Liver (tissue), 10 donors: ENCODE measurements at places on chromosomes 4 and X.

GRCh38 chr4:139940600-139940999 is 213.4 kb downstream of the MAML3 start:
- DNase-seq, result no peak

DNA sequence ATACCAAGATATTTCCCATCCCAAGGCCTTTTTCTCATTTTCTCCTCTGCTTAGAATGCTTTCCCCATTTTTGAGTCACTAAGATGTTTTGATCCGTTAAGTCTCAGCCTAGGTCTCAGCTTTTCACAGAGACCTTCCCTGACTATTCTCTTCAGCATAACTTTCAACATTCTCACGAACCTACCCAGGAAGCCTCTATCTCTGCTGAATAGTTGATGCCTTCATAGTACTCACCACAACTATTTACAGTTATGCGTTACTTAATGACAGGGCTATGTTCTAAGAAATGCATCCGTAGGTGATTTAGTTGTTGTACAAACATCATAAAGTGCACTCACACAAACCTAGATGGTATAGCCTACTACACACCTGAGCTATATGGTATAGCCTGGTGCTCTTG is 64.5 kb downstream of the ARL9 start:
- DNase-seq, result no peak

- DNase-seq, result no peak
These were observed 37.1 kb downstream of the CPE start for GRCh38 chr4:165415910-165416309.

- no peak for DNase-seq
These were observed 18.0 kb downstream of the RUFY3 start for GRCh38 chr4:70739496-70740337.

- DNase-seq, result no peak
These were observed 264.9 kb upstream of the PRPS2 start for GRCh38 chrX:12526306-12526705.

DNA sequence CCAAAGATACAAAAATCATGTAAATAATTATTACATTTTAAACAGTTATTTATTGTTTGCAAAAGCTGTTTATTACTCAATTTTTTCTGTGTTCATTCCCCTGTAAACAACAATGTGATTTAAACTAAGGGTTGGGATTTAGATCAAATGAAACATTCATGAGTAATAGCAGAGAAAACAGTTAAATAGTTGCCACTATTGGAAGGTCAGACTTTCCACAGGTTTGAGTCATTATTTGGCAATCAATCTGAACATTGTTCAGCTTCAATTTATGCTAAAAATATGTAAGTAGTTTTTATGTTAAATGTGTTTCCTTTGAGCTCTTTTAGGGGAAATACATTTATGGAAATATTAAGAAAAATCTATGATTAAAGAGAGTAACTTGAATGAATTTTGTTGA is 144.9 kb downstream of the STIM2 start:
- no peak for DNase-seq

GRCh38 chr4:122903766-122904288 is 18.6 kb downstream of the NUDT6 start:
- DNase-seq, result no peak

DNA sequence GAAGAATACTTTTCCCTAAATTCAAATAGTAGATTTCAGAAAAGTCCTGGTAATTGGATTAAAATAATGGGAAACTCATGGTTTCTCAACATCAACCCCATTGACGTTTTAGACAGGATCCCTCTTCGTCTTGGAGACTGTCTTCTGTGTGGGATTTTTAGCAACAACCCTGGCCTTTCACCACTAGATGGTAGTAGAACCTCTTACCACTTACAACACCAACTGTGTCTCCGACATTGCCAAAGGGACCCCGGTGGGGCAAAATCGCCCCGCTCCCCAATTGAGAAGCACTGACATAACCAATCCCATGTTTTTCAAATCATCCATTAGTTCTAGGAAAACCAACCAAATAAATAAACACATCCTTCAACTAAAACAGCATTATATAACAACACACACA is 16.9 kb upstream of the ANOS1 start:
- DNase-seq, result no peak

GRCh38 chrX:5051831-5052491 is 1176.7 kb downstream of the NLGN4X start:
- no peak for DNase-seq

DNA sequence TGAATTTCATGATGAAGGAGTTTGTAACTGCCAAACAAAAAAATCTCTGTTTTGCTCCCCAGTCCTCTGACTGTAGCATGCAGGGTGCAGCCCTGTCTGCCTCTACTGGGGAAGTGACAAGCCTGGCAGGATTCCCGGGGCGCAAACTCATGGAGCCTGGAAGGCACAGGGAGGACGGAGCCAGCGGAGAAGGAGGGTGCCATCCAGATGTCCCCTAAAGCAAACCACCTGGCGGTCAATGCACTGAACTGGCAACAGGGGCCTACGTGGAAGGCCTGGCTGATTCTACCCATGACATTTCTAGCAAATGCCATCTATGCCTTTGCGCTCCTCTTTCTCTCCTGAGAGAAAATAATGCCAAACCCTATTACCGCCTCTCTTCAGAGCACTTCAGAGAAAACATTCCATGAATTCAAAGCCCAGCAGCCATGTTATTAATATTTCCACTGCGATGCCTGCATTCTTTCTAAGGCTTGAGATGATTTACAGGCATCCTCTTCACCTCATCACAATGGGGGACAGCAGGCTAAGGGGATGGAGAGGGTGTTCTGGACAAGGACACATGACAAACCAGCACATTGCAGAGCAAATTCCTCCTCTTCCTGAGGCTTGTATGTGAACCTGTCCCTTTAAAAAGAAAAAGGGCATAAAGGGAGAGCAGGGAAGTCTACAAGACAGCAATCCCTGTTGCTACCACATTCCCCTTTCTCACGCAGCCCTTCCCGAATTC is 329.3 kb upstream of the NOCT start:
- DNase-seq, result no peak

DNA sequence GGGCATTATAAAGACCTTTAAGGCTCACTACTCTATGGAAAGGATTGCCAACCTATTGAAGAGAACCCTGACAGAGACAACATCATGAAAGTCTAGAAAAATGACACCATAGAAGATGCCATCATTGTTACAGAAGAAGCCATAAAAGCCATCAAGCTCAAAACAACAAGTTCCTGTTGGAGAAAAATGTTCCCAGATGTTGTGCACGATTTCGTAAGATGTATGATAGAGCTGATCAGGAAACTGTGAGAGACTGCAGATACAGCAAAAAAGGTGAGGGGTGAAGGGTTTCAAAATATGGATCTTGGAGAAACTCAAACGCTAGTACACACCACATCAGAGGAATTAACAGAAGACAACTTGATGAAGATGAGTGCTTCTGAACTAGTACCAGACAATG is 53.3 kb downstream of the WDFY3 start:
- DNase-seq, result no peak
